WTC11 (cell line): ENCODE measurements at places on chromosomes 3 and 15. TPM values are rescaled to one million over a fixed set of nuclear protein-coding genes. Genes with fewer than 3 reads are reported as not detected.
A peak's percentile ranks its signal among the peaks of the same experiment; 100 is the strongest.

The CERS3 gene
- 0.74 to 1.5 TPM (median 0.94 TPM) in 3 replicates for total RNA-seq

The LMAN1L gene
- total RNA-seq, result not detected in 3 replicates

The C15orf40 gene
- 21.0 to 29.0 TPM (median 27.5 TPM) in 3 replicates for total RNA-seq

DNA sequence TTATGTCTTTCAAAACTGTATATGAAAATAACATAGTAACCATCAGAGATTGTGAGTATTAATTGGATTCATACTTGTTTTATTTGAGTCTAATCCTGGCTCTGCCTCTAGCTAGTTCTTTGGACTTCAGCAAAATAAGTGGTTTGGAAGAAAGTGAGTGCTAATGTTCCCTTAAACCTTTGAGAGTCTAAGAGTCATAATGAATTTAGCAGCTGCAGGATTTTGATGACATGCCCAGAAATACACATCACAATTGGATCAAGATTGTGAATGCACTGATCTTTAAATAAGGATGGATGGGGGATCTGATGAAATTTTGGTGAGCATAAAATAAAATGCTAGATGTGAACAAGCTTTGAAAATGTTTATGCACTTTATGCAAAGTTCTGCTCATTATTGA lies 79.9 kb upstream of the FAM98B start:
- no peak for DNase-seq
- H3K36me3 ChIP-seq, result no peaks in the 10 kb centered on the region
- H3K4me1 ChIP-seq, result peaks cover 22% of the 10 kb centered on the region
- no peaks in the 10 kb centered on the region for H3K27me3 ChIP-seq
- no peak overlapping the region for H3K4me3 ChIP-seq
- no peak overlapping the region for H3K27ac ChIP-seq

DNA sequence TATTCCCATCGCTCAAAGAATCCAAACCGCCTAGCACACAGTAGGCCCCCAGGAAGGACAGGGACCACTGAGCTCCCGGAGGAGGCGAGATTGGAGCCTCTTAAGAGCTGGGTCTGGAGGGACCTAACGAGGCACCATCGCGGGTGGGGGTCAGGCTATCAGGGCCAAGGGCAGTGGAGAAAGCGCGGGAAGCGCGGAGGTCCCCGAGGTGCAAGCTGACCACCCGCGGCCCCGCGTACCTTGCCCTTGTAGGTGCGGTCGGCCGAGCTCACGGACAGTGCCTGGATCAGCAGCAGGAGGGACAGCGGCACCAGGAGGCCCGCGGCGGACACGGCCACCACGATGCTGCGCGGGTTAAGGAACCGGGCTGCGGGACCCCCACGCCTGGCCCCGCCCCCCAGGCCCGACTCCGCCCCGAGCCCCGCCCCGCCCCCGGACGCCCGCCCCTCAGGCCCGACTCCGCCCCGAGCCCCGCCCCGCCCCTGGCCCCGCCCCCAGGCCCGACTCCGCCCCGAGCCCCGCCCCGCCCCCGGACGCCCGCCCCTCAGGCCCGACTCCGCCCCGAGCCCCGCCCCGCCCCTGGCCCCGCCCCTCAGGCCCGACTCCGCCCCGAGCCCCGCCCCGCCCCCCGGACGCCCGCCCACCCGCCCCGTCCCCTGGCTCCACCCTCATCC lies 3.9 kb downstream of the ZDHHC19 start:
- no peak overlapping the region for H3K27ac ChIP-seq
- H3K4me1 ChIP-seq, result peaks cover 10% of the 10 kb centered on the region
- peak overlapping the region; percentile 83 for H3K4me3 ChIP-seq
- no peak for DNase-seq
- H3K27me3 ChIP-seq, result peaks cover 30% of the 10 kb centered on the region
- no peaks in the 10 kb centered on the region for H3K36me3 ChIP-seq

DNA sequence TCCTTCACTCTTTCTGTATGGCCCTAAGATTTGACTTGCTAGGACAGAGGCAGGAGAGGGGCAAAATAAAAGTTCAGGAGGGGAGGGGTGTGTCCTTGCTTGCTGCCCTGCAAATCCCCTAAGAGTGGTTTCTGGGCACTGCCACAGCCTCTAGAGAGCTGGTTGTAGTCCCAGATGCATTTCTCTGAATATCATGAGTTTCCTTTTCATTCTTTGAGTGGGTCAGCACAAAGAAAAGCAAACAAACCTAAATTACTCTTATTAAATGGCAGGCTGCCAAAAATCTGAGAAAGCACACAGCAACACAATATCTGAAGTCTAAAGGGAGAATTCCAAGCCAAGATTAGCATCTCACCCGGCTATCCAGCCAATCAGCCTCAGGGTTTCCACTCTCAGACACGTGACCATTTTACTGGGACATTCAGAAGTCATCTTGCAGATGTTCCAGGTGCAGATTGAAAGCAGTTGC lies 919.3 kb downstream of the TUSC7 start:
- no peak overlapping the region for H3K27ac ChIP-seq
- H3K4me3 ChIP-seq, result no peak overlapping the region
- DNase-seq, result no peak

DNA sequence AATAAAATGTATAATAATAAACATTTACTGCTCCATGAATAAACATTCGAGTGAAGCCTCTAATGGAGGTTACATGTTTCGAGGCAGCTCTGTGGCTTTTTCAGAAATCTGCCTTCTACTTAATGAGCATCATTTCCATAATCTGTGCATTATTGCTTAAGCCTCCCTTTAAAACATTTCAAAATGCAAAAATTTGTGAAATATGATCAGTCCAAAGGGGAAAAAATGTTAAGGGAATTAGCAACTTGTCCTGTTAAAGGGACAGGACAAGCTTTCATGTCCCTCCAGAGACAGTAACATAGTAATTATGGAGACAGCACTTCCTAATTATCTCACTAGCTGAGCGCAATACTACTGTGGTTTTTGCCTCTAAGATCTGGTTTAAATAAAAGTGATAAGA lies 886.6 kb upstream of the CFAP20DC start:
- DNase-seq, result no peak
- H3K27me3 ChIP-seq, result no peaks in the 10 kb centered on the region
- H3K4me1 ChIP-seq, result no peaks in the 10 kb centered on the region
- H3K36me3 ChIP-seq, result no peaks in the 10 kb centered on the region
- H3K4me3 ChIP-seq, result no peak overlapping the region

DNA sequence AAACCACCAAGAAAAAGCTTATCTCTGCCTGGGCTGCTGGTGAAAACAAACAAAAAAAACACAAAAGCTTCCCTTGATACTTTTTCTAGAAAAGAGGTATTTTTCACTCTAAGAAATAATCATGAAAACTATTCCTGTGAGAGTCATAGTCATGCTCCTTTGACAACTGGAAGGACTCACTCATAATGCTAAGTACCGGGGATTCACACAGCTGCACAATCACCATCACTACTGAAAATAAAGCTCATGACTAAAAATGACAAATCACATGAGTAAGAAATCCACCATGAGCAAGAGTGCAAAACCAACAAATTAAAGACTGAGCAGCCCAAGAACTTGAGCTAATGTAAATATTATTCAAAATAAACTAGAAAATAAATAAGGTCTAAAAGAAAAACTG lies 10.6 kb upstream of the POU1F1 start:
- H3K4me1 ChIP-seq, result no peaks in the 10 kb centered on the region
- H3K27ac ChIP-seq, result no peak overlapping the region

DNA sequence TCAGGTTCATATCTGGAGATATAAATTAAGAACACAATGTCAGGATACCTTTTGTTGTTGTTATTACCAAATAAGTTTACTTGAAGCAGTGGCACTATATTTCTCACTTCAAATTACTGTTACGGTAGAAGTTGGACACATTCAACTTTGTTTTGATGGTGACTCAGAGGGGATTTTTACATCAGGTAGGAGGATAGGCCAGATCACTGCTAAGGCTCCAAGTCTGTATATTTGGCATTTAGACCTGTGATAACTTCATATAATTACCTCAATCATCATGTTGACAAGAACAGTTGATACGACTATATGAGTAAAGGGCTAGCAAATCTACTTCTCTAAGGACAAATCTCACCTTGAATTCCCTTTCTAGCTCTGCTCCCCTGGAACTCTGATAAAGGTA lies 15.6 kb downstream of the LZTFL1 start:
- no peaks in the 10 kb centered on the region for H3K27me3 ChIP-seq
- DNase-seq, result no peak
- no peaks in the 10 kb centered on the region for H3K4me1 ChIP-seq
- peaks cover 2% of the 10 kb centered on the region; the same call in 1 of the 2 replicates for H3K36me3 ChIP-seq

DNA sequence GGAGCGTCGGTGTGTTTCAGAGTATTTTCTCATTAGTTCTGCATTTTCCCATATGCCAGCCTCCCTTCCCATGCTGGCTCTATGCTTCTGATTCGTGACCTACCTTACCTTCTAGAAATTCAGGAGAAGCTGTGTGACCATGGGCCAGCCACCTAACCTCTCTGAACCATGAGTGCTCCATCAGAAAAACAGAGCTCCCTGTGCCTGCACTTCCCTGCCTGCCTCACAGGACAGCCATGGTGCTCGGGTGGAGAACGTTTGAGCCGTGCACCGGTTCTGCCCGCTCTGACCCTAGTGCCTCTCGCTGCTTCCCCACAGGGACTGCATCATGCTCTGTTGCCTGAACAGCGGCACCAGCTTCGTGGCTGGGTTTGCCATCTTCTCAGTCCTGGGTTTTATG lies 74.5 kb upstream of the SLC6A1 start:
- no peak overlapping the region for H3K27ac ChIP-seq
- no peaks in the 10 kb centered on the region for H3K4me1 ChIP-seq
- no peaks in the 10 kb centered on the region for H3K36me3 ChIP-seq
- no peak for DNase-seq
- no peak overlapping the region for H3K4me3 ChIP-seq
- H3K27me3 ChIP-seq, result peaks cover 17% of the 10 kb centered on the region
